ENCODE measurements at places on chromosomes 2 and 18.

DNA sequence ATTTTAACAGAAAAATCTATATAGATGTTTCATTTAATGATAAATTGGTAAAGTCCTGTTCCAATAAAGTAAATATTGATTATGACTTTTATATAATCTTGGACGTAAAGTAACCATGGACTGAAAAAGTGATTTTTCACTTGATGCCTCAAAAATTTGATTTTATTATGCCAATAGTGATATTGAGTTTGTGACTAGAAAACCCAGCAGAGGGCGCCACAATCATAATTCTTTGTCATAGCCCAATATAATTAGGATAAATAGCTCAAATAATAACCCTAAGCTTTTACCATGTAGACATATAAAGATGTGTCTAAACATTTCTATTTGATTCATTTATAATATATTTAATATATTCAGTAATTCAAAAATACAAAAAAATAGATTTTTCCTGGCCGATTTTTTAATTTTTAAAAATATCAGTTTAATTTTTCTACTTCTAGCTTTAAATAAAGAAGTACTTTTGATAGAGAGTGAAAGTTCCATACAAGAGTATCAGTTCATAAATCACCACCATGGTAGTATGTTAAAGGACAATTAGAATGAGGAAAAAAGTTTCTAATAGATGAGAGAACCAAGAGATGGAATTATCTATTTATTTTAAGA, 30.7 kb downstream of the CAMKMT start:
- DNase-seq, result peak; percentile 17

GRCh38 chr2:101272045-101272784, 19.5 kb downstream of the CNOT11 start:
- DNase-seq, result no peak

DNA sequence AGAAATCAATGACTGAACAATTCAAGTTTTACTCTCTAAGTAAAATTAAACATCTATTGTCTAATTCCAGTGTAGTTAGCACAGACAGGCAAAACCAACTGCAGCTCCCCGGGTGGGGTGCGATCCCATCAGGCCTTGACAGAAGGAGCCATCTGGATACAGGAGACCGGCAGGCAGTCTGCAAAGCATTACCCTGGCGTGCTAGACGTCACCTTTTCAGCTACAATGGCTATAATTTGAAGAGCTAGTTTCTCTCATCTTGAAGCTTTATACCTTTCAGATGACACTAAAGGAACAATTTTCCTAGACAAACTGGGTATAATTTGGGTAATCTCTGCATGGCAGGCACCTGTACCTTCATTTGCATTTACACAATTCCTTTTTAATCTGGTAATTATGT, 761.5 kb upstream of the SOX11 start:
- DNase-seq, result no peak

- no peak for DNase-seq
Measured at GRCh38 chr2:7660816-7661215, 743.6 kb downstream of the RNF144A start.

DNA sequence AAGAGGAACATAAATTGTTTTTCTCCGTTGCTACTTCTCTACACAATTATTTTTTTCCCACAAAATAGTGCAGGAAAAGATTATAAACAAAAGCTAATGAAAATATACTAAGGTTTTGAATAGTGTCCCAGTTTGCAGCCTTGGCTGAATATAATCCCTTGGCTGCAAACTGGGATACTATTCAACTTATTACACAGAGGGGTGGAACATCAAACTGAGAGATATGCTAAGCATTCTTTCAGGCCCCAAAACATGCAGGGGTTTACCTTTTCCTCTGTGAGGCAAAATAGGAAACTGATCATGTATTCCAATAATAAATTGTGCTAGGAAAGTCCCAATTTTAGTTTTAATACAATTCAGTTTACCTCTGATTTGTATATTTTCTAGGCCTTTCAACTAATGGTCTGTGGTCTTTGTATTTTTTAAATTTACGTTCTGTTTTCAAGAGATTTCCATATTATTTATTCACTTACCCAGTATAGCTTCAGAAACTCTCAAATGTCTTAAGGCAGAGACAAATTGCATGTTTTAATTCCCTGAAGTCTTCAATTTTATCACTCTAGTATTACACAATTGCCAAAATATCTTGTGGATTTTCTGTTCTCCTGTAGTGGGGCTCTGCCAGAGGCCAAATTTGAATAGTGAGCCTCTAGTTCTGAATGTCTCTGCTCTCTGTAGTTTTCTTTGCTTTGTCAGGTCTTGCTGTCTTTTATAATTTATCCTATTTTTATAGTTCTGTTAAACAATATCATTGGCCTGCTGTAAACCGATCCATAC, 63.9 kb downstream of the PPP1R1C start:
- no peak for DNase-seq

DNA sequence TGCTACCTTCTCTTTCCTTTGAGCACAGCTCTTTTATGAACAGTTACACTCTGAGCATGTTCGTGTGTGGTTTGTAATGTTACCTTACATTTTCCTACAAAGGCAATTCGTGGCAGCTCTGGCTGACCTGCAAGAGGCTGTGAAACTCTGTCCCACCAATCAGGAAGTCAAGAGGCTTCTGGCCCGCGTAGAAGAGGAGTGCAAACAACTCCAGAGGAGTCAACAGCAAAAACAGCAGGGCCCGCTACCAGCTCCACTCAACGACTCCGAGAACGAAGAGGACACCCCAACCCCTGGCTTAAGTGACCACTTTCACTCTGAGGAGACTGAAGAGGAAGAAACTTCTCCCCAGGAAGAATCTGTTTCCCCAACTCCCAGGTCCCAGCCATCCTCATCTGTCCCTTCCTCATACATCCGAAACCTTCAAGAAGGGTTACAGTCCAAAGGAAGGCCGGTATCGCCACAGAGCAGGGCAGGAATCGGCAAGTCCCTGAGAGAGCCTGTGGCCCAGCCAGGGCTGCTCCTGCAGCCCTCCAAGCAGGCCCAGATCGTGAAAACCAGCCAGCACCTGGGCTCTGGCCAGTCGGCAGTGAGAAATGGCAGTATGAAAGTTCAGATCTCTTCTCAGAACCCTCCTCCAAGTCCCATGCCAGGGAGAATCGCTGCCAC, 56.9 kb downstream of the WDSUB1 start:
- no peak for DNase-seq

GRCh38 chr2:36509075-36509474, 88.9 kb downstream of the FEZ2 start:
- DNase-seq, result no peak

DNA sequence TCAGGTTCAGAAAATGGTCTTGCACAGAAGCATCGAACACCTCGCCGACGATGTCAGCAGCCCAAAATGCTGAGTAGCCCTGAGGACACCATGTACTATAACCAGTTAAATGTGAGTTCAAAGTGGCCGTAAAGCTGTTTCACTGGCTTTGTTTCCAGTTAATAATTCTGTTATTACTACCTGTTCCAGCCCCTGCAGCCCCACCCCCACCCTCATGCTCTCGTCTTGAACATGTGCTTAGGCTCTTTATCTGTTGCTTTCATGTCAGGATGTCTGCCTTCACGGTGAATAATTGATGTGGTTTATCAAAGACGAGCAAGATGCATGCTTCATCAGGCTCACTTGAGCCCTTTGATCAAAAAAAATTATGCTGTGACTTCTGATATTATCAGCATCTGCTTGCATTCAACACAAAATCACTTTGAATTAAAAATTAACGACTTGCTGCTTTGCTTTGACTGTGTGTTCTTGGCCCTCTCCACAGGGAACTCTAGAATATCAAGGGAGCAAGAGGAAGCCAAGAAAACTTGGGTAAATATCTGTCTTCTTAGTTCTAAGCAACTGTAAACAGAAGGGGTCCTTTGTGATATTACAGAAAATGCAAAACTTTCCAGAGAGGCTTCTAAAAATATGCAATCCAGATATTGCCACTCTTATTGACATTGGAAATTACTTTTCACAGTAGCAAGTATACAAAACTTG, 63.4 kb upstream of the SP5 start:
- DNase-seq, result no peak

DNA sequence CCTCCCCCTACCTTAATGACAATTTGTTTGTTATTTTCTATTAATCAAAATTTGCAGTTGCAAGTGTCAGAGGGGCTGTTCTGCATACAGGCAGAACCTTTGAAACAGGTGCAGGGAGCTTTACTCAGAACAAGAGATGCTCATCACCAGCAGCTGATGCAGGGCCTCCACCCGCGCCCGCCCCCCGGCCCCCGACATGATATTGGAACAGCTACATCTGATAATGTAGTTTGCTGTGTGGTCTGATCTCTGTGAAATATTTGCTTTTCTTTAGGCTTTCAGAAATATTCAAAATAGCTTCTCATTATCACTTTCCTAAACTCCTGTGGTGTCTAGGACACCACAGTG, 130.0 kb downstream of the PRKCE start:
- no peak for DNase-seq

- DNase-seq, result no peak
Measured at GRCh38 chr18:63107171-63107845, 212.3 kb downstream of the BCL2 start.

GRCh38 chr2:72961853-72962468, 44.6 kb downstream of the EMX1 start:
- no peak for DNase-seq

DNA sequence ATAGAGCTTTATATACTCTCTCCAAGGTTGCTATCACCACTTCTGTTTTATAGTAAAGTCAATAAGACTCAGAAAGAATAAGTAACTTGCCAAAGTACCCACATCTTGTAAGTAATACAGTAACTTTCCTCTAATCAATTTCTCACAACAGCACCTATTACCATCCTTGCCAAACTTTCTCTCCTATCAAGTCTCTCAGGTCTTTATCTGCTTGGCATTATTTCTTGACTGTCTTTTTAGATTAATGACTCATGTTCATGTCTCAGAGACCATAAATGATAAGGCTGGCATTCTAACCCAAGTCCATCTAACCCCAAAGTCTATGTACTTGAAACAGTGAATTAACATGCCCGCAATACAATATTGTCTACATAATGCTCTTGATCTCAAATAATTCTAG, 618.0 kb upstream of the ZEB2 start:
- no peak for DNase-seq

DNA sequence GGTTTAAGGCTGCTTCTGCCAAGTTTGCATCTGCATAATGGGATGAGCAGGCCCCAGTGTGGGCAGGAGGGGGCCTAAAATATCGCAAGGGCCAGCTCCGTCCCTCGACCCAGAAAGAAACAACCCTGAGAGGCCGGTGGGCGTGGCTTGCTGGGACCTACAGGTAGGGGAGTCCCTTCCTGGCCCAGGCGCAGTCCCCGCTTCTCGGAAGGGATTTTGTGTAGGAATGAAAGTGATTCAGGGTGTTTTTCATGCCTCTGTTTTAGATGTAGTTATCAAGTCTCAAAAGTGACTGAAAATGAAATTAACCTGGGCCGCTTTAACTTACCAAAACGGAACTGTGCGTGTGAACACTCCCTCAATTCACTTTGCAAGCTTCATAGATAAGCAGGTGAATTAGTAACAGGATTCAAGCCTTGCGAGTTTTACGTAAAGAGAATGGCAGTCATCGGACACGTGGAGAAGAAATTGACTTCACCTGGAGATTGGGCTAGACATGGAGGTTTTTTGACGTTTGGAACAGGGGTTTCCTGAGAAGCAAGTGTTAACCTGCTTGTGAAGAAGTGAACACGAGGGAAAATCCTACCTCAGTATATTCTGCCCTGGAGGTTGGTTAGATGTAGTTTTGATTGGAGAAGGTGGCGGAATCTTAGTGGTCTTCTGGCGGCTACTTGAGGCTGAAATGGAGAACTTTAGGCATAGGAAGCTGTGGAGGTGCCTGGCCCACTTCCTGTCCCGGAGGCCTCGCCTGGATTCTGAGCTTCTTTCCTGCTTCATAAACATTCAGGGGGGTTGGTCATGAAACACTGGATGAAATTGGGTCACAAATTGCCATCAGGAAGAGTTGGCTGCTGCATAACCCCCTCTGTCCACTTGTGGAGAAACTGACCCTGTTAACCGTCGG, 1.7 kb downstream of the NCK2 start:
- DNase-seq, result no peak

- DNase-seq, result no peak
Measured at GRCh38 chr2:94870440-94871225, 597 bp upstream of the TEKT4 start.

- DNase-seq, result peak; percentile 66
Measured at GRCh38 chr2:64876137-64876647, 113.0 kb upstream of the SLC1A4 start.

DNA sequence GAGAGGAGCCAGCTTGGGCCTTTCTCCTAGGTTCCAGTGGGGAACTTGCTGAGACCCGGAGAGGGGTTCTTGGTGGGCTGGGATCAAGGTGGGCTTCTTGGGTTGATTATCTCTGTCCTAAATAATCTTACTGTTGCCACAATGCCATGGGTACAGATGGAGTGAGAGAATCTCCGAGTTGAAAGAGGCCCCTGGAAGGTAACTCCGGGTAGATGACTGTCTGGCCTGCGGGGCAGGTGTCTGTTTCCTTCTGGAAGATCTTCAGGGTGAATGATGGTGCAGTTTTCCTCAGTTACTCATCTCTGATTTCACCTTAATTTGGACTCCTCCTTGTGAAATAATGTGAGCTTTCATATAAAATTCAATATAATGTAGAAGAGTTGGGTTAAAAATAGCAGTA, 159.4 kb downstream of the ACTR3 start:
- DNase-seq, result no peak
